ENCODE measurements at places on chromosomes 7 and 10.

GRCh38 chr7:73920406-73921134 is 59.6 kb downstream of the TMEM270 start:
- no peak for DNase-seq

DNA sequence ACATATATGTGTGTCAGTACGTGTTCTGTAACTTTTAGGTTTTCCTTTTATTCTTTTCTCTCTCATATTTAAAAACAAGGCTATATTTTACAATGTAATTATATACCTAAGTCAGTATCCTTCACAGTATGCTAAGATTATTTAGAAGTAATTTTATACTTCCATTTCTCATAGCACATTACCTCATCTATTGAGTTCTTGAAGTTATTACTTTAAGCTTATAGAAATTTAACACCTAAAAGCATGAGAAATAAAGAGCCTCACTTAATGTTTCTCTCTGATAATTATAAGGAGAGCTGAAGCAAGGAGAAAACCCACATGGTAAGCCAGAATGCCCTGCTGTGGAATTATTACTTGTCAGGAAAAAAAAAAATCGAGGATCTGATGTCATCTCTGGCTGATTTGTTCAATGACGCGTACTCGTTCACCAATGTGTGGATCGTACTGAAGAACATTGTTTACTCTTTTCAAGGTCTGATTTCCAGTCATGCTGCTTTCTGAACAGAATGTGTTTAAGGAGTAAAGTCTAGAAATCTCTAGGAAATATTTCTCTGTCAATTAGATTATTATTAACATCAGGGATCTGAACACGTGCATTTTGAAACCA is 21.9 kb downstream of the CACNB2 start:
- DNase-seq = no peak

- no peak for DNase-seq
Observed at GRCh38 chr10:110512461-110513187, 14.9 kb downstream of the DUSP5 start.

DNA sequence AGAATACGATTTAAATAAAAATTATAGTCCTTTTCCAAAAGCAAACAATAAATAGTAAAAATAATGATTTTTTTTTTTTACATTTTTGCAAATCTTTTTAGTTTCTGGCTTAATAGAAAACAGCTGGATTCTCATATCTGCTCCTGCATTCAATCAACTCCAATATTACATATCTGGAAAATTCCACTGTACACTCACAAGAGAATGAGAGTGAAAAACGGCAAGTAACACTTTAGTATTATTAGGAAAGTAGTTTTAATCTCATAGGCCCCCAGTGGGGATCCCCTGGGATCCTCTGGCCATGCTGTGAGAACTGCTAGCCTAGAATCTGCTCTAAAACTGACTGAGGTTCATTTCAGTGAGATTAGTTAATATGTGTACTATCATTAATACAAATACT is 128.6 kb upstream of the LRRN3 start:
- DNase-seq = no peak

GRCh38 chr7:51307651-51308210 is 8.9 kb downstream of the COBL start:
- no peak for DNase-seq

GRCh38 chr10:7243873-7244272 is 167.0 kb downstream of the SFMBT2 start:
- no peak for DNase-seq

GRCh38 chr7:105130048-105130447 is 116.0 kb downstream of the KMT2E start:
- DNase-seq = no peak

GRCh38 chr7:120725376-120726039 is 132.4 kb downstream of the TSPAN12 start:
- DNase-seq = no peak

- DNase-seq = no peak
Observed at GRCh38 chr10:128884033-128884425, 583.0 kb upstream of the MGMT start.

DNA sequence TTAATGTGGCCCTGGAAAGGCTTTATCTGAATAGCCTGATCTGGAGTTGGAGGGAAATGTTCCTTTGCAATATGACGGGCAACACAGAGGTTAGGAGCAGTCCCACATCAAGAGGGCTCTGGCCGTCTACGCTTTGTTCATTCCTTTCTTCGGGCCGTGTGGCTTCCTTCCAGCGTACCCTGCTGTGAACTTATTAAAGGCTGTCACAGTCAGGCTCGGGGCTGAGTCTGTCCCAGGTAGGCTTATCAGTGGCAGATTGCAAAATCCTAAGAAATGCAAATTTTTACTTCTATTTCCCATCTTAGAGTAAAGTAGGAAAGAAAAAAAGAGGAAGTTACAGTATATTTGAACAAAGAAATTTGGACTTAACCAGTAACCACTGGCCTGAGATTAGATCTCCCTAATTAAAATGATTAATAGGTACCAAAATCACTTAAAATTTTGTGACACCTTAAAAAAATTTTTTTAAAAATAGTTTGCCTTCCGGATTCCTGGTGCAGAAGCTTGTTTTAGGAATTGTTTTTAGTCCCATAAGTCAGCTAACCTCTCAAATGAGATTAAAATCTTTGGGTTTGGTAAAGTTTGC is 453.1 kb upstream of the MKI67 start:
- no peak for DNase-seq

DNA sequence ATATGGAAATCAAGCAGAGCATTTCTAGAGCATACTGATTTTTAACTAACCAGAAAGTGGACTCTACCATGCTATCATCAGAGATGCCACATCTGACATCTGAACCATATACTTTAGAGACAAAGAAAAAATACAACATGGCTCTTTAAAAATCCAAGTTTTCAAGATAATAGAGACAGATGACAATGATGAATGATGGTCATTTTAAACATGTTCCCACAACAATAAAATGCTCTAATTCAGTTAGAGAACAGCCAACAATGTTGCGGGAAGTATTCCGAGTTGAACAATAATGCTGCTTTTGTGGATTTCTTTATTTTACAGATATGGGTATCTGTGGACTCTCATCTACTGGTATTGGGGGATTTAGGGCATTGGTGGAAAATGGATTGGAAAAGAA is 52.8 kb downstream of the PRTFDC1 start:
- no peak for DNase-seq

- DNase-seq = no peak
Observed at GRCh38 chr7:2635810-2636701, 4.3 kb downstream of the TTYH3 start.

DNA sequence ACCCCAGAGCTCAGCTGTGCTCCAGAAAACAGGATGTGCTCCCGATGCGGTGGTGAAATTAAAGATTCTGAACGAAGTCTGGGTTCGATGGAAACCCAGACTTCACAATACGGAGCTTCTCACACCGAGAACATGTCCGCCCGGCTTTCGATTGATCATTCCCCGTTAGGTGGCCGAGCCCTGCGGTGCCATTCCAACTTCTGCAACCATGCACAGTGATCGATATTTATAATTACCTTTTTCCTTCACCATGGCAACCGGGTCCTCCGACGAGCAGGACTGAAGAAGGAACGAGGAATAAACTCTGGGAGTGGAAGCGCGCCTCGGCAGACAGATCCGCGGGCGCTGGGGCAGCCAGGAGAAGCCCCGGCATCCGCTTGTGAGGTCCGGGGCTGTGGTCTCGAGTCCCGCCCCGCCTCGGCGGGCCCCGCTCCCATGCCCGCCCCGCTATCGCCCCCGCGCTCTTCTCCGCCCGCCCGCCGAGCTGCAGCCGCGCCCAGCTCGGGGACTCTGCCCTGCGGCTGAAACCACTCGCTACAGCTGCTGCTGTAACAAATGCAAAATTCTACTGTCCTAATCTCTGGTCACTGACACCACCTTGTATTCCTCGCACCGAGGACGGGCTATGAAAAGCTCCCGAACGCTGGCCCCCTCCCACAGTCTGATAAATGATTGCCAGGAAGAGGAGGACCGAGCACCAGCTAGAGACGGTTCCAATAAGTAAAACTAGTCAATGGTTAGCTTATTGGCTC is 26.2 kb downstream of the ABLIM1 start:
- DNase-seq = no peak

- no peak for DNase-seq
Observed at GRCh38 chr10:43199684-43200537, 61.7 kb downstream of the CSGALNACT2 start.

GRCh38 chr10:92695679-92696605 is 6.2 kb downstream of the HHEX start:
- no peak for DNase-seq

- no peak for DNase-seq
Observed at GRCh38 chr7:36970551-36971514, 246.5 kb upstream of the AOAH start.

GRCh38 chr10:70775679-70776454 is 9.3 kb downstream of the TBATA start:
- no peak for DNase-seq

GRCh38 chr10:59362959-59363381 is 621 bp upstream of the FAM13C start:
- no peak for DNase-seq

DNA sequence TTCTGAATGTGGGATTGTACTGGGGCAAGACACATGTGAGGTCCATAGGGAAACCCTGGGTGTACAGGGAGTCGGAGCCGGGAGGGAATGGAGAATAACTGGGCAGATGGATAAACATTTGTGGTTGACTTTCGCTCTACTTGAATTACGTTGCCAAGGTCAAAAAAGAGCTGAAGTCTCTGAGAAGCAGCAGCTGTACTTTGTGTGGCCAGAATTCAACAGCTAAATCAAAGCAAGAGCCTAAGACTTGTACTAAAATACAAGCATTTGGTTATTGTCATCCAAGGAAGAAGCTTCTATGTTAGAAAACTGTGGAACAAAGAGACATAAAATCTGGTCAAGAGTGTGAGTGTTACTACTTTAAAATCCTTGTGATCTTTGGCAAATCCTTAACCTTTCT is 457.2 kb downstream of the ARL4A start:
- no peak for DNase-seq

GRCh38 chr7:67856046-67856445 is 859.4 kb downstream of the TYW1 start:
- no peak for DNase-seq

DNA sequence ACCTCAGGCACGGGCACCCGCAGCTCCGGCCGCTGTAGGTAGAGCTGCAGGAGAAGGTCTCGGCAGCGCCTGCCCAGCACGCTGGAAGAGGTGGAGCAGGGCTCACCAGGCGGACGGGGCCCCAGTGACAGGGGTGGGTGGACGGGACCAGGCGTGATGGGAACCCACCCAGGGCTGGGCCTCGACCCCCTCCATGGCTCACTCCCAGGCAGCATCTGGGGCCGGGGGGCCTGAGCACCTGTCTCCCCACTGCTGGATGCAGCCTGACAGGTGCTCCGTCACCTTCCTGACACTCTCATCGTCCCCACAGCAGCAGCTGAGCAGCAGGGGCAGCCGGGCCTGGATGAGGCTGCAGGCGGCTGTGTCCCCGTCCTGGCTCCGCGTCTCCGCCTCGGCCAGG is 16.7 kb upstream of the MICALL2 start:
- DNase-seq = no peak

DNA sequence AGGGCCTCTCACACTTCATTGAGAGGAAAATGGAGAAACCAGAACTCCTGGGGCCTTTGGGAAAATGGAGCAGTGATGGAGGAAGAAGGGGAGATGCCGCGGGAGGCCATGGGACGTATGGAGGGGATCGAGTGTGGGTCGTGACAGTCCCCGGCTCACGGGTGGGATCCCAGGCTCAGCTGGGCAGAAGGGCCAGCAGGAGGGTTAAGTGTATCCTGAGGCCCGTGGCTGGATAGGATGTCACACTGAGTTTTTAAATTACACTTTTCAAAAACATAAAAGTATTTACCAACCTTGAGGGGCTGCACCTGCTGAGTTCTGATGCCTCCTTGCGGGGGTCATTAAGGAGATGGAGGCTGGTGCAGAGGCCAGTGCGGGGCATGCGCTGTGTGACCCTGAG is 28.0 kb upstream of the PSMG3 start:
- no peak for DNase-seq

DNA sequence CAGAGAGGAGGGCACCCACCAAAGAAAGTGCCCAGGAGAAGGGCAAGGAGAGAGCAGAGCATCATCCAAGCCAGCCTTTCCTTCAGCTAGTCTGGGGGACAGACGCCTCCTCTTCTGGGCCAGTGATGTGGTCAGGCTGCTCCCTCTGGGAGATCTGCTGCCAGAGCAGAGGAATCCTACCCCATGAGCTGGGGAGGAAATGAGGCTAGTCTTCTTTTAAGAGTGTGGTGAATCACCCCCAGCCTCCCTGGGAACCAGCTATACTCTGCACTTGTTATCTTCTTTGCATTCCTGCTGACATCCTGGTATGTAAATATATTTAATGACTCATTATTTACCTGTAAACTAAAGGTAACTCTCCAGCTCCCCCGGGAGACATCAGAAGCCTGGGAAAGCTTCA is 41.6 kb upstream of the EPHB6 start:
- no peak for DNase-seq

- DNase-seq = no peak
Observed at GRCh38 chr10:71127773-71128172, 84.6 kb upstream of the UNC5B start.

- no peak for DNase-seq
Observed at GRCh38 chr7:98174334-98175259, 36.6 kb upstream of the BHLHA15 start.

DNA sequence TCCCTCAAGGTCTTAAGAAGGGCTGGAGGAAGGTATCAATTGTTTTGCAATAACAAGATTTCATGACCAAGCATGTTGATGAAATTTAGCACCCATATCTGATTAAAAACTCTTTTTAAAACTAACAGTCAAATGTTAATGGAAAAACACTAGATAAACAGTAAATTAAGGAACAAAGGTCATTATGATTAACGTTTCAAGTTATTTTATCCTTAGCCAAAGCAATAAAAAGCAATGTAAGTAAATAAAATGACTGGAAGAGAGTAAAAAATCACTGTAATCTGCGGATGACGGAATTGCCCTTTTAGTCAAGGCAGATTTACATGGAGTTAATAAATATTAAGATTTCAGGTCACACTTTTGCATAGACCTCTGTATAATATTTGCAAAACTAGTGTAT is 179.5 kb upstream of the KLF6 start:
- DNase-seq = no peak

GRCh38 chr10:16907687-16908086 is 90.5 kb upstream of the RSU1 start:
- no peak for DNase-seq

DNA sequence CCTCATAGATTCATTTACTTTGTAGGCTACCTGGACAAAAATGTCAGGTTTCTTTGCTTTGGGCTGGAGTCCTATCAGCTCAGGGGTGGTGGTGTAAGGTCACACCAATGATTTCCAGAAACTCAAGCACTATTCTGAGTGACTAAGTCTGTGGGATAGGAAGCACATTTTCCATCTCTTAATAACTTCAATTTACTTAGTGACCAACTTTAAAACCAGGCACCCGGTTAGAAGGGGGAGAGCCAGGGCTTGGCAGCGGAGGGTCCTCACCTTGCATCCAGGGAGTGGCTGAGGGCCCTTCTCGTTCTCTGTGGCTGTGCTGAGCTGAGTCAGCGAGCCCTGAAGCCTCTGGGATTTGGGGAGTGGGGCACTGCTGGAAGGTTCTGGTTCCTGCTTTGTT is 6.7 kb downstream of the CHST3 start:
- no peak for DNase-seq

GRCh38 chr7:129366-130221 is 62.8 kb upstream of the FAM20C start:
- DNase-seq = no peak

GRCh38 chr10:121772406-121772805 is 155.4 kb downstream of the ATE1 start:
- DNase-seq = no peak

Measured in activated CD8-positive, alpha-beta memory T cell treated with anti-CD3 and anti-CD28 coated beads for 1 hour (primary cell).